ENCODE measurements at places on chromosomes 7 and 10. TPM values are rescaled to one million over a fixed set of nuclear protein-coding genes. Genes with fewer than 3 reads are reported as not detected.

Gene LBX1
- polyA plus RNA-seq: not detected

Gene SLC18A3
- polyA plus RNA-seq: not detected

Gene ADAM12
- 22.8 TPM for polyA plus RNA-seq

Gene CAV2
- polyA plus RNA-seq: 23.4 TPM

Gene ACTL6B
- not detected for polyA plus RNA-seq

Gene CPED1
- polyA plus RNA-seq: 30.1 TPM

Gene PSTK
- 12.3 TPM for polyA plus RNA-seq

Gene PNLIPRP3
- not detected for polyA plus RNA-seq

Gene TAS2R41
- polyA plus RNA-seq: not detected

Gene BLVRA
- polyA plus RNA-seq: 56.2 TPM

Gene ADAP1
- 17.3 TPM for polyA plus RNA-seq
